ENCODE measurements at places on chromosomes 1 and 21.

DNA sequence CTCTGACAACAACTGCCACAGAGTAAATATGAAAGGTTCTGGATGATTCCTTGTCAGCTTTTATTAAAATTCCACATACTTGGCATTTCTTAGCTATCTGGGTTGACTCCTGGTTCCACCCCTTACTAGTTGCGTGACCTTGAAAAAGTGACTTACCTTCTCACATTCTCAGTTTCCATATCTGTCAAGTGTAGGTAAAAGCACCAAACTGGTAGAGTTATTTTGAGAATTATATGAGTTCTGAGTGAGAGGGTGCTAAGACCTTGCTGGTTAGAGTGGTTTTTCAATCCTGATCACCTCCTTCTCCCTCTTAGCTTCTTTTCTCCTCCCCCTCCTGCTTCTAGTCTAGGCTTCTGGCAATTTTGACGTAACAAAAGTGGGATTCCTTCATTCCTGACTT, 83.4 kb upstream of the ABCD3 start:
- DNase-seq = no peak

- DNase-seq = no peak
Measured at GRCh38 chr1:198416296-198416695, 124.2 kb downstream of the ATP6V1G3 start.

GRCh38 chr1:193212637-193213036, 26.2 kb upstream of the B3GALT2 start:
- DNase-seq = no peak

GRCh38 chr1:41427122-41427913, 57.2 kb downstream of the EDN2 start:
- no peak for DNase-seq

DNA sequence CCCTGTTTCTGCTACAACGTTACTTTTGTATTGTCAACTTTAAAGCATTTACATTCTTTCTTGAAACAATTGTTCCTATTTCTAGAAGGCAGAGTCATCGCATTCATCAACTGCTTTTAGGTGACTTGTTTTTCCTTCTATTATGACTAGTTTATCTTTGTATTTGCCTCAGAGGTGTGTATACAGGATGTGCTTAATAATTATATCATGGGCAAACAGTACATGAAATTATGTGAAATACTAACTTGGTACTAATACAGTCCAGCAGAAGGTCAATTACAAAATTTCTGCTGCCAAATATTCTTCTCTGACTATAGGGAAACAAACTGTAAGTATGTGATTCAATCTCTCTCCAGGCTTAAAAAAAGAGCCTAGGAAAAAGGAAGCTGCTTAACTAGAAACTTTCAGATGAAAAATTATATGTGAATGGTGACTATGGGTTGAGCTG, 101.6 kb downstream of the C4BPA start:
- DNase-seq = no peak

DNA sequence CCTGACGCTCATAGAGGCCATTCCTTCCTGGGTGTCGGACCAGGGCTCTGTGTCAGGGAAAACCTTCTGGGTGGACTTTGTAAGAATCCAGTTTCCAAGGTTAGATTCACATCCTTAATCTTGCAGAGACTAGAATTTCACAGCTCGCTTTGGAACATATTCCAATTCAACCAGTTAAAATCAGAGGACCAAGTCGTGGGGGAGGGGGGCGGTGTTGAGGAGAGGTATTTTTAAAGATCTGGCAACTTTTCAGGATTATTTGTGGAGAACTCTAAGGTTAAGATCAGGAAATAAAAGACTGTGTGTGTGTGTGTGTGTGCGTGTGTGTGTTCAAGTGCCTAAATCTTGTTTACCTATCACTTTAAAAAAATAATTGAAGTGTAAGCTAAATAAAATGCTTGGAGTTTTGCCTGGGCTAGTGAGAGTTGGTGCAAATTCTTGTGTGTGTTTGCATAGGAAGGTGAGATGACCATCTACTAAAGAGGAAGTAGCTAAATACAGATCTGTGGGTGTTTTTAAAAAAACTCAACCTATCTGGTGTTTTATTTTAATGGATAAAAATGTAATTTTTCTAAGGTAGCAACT, 21.8 kb downstream of the TENT5C start:
- no peak for DNase-seq

DNA sequence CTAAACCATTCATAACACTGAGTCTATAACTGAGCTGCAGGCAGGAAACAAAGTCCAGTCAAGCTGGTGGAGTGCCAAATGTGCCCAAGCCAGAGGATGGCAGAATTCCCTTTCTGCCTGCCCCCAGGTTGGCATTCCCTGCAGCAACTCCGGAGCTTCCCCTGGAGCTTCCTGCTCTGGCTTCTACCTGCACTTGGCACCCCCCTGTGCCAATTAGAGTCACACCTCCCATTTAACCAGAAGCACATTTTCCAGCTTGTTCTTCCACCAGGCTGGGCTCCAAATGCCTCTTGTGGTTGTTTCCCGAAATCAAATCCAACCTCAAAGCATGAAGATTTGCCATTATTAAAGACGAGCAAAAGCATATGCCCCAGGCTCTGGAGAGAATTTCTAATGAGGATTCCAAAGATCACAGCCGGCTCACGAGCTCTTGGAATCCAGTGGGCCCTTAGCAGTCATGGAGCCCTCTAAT, 294.5 kb downstream of the RRAGC start:
- no peak for DNase-seq

DNA sequence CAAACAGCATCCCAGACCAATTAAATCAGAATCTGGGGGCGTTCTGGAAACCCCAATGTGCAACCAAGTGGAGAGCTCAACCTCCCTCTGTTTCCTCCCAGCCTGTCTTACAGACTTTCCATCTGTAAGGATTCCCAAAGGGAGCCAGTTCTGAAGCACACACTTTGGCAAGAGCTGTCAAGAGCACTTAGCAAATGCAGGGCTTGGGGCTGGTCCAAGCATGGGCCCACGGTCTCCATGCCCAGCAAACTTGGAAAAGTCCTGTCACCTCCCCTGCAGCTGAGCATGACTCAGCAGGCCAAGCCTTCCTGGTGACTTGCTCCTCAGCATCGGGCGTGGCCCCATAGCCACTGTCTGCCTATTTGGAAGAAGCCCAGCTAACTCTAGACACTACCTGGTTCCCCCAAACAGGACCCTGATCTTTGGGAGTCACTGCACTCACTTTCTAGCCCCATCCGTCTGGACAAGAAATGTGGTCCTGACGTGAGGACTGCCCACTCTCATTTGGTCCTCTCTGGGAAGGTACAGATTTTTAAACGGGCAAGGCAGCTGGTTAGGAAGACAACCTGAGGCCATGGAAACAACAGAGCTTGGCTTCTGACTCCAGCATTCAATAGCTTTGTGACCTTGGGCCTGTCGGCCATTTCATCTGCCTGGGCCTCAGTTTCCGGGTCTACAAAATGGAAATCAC, 16.9 kb downstream of the SLC2A1 start:
- no peak for DNase-seq

GRCh38 chr1:171286032-171286705, 27.8 kb upstream of the FMO4 start:
- DNase-seq = peak; percentile 15

DNA sequence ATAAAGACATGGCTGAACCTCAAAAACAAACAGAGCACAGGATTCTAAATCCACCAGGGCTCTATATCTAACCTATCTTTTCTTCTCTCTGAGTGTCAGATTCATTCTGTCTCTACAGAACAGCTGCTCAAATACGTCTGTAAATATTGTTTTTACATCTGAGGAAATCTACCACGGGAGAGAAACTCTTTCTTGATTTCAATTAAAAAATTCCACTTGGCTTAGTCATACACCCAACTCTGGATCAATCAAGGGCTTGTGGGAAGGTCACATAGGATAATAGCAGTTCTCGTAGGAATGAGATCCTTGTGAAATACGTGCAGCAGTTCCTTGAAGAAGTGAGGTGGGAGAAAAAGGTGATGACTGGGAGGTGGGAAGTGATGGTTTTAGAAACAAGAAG, 1355.7 kb upstream of the ADGRL2 start:
- peak; percentile 6 for DNase-seq

- no peak for DNase-seq
Measured at GRCh38 chr21:28731700-28732321, 260.9 kb downstream of the LTN1 start.

- no peak for DNase-seq
Measured at GRCh38 chr1:8070381-8070811, 44.3 kb upstream of the ERRFI1 start.

GRCh38 chr1:47523835-47524215, 86.0 kb downstream of the FOXD2 start:
- no peak for DNase-seq

GRCh38 chr21:45974073-45975019, 7.2 kb upstream of the COL6A1 start:
- peak; percentile 93 for DNase-seq

- DNase-seq = no peak
Measured at GRCh38 chr1:118204648-118205047, 19.6 kb upstream of the SPAG17 start.

DNA sequence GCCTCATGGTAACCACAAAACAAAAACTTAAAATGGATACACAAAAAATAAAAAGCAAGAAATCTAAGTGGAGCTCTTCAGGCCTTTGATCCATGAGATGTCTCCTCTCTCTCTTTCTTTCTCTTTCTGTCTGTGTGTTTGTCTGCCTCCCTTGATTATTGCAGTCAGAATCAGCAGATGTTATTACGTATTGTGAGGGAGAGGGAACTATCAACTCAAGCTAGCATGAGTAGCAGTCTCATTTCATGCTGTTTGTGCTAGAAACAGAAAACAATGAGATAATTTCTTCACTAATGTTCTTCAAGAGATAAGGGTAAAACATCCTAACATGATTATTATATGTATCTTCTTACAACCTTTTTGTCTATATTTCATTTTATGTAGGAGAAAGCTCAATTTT, 103.7 kb upstream of the PDC start:
- no peak for DNase-seq

DNA sequence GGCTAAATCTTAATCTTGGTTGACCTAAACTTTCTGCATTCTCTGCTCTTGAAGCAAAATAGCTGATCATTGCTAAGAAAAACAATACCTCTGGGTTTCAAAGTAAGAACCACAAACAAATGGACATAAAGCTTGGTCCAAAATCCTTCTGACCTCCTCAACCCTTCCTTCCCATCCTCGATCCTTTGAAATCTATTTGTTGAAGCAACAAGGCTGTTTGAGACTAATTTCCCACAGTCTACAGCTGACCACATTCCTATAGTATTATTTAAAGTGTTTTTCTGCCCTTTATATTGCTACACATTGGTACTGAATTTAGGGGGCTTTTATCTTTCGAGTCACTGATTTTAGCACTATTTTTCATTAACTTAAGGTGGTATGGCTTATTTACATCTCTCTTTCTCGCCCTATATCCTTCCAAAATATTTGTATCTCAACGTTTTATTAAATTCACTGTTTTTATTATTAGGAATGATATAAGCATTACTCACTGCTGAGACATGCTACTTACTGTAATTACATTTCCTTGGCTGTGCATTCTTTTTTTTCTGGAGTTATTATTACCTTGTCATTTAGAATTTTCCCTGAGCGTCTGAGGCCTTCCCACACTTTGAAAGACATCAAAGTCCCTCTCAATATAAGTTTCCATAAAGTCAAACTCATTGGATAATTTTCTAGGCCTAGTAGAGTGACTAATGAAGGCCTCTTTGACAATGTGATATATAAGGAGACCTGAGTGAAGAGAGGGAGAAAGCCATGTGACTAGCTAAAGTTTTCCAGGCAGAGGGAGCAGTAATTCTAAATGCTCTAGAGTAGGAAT, 73.9 kb downstream of the RAB3GAP2 start:
- no peak for DNase-seq

DNA sequence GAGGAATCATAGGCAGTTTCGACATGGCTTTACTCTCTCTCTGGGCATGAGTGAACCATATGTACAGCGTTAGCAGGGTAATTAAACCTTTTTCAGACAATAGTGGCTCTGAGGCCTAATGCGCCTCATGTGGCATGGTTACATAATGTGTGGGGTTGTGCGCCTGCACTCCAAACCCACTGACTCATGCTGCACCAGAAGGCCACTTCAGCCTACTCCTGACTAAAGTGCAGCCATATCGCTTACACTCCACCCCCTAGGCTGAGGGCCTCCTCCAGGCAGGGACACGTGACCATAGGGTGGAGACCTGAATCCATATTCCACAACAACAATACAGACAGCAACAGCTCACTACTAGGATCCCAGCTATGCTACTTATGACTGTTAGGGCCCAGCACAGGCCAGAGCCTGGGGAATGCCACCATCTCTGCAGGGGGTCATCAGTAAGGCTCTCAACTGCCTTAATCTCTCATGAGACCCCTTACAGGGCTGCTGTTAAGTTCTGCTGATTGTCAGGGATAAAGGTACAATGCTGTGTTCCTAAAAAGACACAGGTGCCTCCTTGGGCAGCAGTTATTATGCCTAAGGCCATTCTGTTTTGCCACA, 13.4 kb upstream of the ODF2L start:
- no peak for DNase-seq

DNA sequence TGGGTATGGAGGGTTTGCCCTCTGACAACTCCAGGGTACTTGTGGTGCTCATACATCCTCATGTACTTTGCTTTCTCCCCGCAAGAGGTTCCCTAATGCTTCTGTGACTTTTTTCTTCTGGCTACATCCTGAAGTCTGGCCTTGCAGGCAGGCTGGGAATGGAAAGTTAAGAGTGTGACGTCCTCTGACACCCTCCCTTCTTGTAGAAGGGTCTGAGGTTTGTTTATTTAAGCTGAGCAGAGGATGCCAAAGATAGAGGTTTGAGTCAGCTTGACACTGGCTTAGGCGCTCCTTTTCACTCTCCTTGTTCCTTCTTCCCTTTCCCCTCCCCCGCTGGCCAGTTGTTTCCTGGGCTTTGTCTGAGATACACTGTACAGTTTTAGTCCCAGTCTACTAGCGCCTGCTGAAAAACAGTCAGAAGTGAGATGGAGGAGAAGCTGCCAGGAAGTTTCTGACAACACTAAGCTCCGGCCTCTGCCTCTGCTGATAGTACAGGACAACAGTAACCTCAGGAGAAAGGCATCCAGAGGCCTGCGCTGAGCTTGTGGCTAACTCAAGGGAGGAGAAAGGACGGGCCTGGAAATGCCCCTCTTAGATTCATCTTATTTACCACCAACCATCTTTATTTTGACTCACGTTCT, at the start of gene MACF1:
TSS of gene MACF1 (plus strand) at position 255 of the 641 bp plus-strand sequence. CDS start at position 583, 328 bp downstream.
- DNase-seq = no peak

- DNase-seq = no peak
Measured at GRCh38 chr1:111286912-111287311, 3.7 kb upstream of the CHIA start.

DNA sequence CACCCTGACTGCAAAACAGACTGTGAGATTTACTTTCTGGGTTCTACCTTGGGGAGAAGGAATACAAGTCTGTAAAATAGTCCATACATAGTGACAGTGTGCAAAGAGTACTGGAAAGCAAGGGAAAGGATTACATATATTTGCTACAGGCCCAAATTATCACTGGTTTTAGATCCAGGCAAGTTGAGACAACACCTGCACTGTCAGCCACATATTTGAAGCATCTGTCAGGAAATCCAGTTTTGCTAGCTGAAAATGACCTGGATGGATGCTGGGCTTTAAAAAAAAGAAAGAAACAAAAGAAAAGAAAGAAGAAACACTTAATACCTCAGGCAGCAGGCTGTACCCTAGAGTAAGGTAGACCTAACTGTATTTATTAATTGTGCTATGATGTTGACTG, 23.9 kb upstream of the SPRR2G start:
- no peak for DNase-seq

All from COLO829 (cell line).